ENCODE measurements at places on chromosomes 11 and 22.

GRCh38 chr11:20364341-20364792 lies 853 bp downstream of the HTATIP2 start:
- no peak for DNase-seq

DNA sequence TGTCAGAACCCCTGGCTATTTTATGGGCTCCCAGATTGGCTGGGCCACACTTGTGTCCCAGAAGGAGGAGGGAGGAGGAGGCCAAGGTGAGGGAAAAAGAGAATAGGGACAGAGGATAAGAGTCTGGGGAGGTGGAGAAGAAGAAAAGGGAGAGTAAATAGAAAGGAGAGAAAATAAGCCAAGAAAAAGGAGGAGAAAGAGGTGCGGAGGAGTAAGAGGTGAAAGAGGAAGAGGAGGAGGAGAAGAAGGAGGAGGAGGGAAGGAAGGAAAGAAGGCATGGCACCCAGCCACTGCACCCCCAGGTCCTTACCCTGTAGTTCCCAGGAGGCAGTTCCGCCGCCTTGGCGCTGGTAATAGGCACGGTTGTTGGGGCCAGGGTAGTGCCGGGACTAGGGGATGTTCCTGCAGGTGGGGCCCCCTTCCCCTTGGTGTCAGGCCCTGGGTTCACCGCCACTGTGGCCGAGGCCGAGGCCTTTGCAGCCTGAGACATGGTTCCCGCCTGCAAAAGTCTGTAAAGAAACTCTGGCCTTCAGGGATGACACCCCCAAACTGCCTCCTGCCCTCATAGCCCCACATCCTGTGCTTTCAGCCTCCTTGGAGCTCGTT lies 1.9 kb downstream of the CRYBB1 start:
- no peak for DNase-seq

- no peak for DNase-seq
Observed at GRCh38 chr11:12691473-12691872, 17.3 kb downstream of the TEAD1 start.

DNA sequence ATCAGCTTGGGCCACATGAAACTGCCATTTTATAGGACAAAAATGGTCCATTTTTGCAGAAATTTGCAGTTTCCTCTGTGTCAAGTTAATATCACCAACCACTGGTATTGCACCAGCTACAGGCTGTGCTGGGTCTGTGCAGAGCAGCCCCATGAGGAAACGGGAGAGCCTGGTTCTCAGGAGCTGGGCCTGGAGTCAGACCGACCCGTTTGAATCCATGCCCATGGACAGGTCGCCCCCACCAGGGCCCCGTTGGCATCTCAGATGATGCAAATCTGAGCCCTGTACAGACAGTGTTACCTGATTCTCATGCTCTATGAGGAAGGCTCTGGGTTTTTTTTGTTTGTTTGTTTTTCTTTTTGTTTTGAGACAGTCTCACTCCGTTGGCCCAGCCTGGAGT lies 9.8 kb upstream of the SEC14L6 start:
- DNase-seq: no peak

- DNase-seq: no peak
Observed at GRCh38 chr22:23034621-23035556, 35.4 kb upstream of the GNAZ start.

- DNase-seq: no peak
Observed at GRCh38 chr22:42644422-42645340, 4.3 kb upstream of the ATP5MGL start.

DNA sequence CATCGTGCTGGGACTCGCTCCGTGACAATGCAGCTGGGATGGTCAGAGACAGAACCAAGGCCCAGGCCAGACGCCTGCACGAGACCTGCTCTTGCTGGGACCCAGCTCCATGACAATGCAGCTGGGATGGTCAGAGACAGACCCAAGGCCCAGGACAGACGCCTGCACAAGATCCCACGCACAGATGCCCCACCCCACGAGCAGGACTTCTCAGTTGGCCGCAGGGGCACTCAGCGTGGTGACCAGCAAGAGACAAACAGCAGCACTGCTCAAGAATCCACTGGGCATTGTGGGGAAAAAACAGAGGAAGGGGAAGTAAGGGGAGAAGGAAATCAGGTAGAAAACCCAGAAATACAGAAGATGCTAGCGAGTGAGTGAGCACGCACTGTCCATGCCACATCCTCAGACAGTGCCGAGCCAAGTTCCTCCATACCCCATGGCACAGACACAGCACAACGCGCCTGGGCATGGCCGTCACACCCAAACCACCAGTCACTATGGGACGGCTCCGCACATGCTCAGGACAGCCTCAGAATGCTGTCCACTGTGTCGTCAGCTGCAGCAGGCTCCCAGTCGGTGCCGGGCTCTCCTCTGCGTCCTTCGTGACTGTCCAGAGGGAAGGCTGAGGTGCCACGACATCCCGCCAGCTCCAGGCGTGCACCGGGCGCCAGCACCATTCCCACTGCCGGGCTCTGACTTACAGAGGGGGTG lies 44.5 kb downstream of the BRD1 start:
- DNase-seq: no peak

- no peak for DNase-seq
Observed at GRCh38 chr11:109911488-109911887, 181.7 kb upstream of the ZC3H12C start.

GRCh38 chr11:34356576-34356912 lies 1.3 kb downstream of the ABTB2 start:
- no peak for DNase-seq

DNA sequence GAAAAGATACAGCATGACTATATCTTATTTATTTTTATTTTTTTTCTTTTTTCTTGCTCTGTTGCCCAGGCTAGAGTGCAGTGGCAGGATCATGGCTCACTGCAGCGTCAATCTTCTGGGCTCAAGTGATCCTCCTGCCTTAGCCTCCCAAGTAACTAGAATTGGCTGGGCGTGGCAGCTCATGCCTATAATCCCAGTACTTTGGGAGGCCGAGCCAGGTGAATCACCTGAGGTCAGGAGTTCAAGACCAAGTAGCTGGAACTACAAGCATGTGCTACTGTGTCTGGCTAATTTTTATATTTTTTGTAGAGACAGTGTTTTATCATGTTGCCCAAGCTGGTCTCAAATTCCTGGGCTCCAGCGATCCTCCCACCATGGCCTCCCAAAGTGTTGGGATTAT lies 28.3 kb upstream of the CCDC134 start:
- no peak for DNase-seq

DNA sequence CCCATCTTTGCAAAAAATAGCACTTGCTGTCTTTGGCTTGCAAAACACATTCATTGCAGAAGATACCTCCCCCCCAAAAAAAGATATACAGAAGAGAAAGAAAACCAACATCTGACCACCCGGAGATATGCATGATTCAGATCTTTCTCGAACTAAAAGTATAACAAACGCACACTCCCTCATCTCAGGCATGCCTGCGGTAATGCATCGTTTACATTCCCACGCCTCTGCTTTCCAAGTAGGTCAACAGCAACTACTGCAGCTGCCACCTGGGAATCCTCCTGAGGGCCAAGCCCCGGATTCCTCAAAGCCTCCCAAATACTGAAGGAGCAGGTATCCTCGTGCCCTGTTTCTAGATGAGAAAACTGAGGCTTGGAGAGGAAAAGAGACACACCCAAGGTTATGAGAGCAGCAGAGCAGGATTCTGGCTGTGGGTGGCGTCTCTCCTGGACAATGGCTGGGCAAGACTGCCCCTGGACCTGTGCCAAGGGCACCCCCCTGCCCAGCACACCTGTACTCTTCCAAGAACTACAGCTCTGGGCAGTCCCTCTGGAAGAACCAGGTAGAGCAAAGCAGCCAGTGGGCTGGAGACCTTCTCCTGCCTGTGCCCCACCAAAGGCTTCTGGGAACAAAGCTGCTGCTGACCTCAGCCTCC lies 38.1 kb downstream of the NUP50 start:
- DNase-seq: no peak

DNA sequence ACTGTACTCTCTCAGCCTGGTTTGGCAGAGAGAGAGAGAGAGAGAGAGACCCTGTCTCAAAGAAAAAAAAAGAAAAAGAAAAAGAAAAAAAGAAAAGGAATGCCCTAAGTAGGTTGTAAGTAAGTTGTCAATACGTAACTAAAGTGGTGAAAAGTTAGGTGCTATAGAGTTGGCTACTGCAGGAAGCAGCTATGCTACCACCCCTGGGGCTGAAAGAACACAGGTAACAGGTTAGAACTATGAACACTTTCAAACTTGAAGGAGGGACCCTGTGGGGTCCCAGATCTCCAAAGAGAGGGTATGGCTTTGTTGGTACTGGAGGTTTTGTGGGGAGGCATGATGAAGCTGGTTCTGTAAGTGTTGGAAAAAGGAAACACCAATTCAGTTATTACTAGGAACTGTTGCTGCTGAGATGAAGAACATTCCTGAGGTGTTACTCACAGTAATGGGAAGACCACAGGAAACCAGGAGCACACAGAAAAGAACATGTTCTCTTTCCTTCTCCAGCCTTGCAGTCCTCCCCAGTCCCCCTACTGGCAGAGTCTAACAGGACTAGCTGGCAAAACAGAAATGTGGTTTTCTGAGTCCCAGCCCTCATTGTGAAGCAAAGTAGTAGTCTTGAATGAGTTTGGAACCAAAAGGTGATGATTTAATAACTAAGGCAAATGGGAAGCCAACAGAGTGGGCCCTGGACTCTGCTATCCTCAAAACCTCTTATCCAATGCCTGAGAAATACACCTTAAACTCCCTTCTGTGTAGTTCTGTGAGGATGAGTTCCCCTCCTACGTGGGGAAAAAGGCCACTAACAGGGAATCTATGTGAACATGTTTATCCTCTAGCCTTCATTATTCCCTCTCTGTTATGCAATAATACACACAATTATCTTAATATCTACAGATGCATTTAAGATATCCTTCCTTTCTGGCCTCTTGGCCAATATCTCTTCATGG lies 427.0 kb upstream of the DDI1 start:
- no peak for DNase-seq

- no peak for DNase-seq
Observed at GRCh38 chr11:88555829-88556202, 218.3 kb upstream of the CTSC start.

- no peak for DNase-seq
Observed at GRCh38 chr11:30560206-30561106, 25.7 kb downstream of the MPPED2 start.

GRCh38 chr22:23518376-23519187 lies 61.5 kb downstream of the IGLL1 start:
- DNase-seq: no peak

GRCh38 chr11:33877038-33877437 lies 14.8 kb downstream of the LMO2 start:
- DNase-seq: no peak

DNA sequence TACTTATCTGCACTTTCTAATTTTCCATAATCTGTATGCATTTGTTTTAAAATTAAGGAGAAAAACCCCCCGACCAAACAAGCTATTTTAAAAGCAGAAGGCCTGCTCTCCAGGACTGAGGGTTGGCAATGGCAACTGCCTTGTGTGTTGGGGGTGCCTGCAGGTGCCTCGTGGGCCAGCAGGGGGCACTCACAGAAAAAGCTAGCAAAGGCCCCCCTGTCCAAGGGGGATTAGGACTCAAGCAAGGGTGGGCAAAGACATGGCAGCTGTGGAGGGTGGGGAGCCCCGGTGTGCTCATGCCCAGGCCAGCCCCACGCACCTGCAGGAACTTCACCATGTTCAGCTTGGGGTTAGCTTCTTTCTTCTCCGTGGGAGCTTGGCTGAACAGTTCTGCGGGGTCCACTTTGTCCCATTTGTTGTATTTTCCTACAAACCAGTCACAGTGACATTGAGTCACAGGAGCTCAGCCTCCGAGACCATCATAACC lies 10.3 kb downstream of the TOP3B start:
- DNase-seq: peak; percentile 18

DNA sequence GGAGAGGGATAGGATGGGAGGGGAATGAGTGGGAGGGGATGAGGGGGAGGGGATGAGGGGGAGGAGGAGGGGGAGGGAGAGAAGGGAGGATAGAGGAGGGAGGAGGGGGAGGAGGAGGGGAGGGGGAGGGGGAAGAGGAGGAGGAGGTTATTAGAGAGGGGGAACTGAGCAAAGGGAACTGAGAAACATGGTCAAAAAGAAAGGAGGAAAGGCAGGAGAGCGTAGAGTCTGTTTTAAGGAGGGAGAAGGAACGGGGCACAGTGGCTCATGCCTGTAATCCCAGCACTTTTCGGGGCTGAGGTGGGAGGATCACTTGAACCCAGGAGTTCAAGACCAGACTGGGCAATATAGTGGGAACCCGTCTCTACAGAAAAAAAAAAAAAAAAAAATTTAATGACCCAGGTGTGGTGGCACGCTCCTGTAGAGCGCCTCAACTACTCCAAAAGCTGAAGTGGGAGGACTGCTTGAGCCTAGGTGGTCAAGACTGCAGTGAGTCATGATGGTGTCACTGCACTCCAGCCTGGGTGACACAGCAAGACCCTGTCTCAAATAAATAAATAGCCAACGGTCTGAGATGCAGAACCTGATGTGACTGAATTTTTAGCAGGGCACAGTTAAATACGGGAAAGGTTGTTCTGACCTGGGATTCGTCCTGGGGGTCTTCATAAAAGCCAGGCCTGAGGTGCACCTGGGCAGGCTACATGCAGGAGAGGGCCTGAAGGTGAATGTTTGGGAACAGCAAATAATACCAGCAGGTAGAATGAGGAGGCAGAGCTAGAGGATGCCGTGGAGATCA lies 4.0 kb downstream of the B3GNT6 start:
- DNase-seq: no peak

DNA sequence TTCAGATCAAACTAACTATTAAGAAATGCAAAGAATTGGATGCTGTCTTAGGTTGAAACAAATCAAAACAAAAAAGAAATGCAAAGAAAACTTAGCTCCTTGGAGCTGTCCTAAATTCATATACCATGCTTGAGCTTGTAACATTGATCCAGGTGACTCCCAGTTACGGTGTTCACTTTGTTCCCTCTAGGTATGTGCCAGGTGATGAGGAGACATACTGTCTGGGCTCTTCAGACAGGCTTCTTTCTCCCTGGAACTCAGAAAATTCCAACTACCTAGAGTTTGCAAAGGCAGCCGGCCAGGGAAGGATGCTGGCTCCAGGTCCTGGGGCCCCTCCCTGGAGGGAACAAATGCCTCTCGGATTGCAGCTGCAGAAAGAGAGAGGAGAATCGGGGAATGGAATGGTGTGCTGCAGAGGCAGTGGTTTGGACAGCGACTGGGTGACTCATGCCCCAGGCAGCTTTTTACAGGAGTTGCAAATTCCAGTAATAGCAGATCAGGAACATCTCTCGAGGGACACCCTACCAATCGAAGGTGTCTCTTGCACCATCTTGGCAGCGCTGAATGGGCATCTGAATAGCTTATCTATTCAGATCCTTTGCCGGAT lies 12.3 kb upstream of the ASPHD2 start:
- DNase-seq: no peak

DNA sequence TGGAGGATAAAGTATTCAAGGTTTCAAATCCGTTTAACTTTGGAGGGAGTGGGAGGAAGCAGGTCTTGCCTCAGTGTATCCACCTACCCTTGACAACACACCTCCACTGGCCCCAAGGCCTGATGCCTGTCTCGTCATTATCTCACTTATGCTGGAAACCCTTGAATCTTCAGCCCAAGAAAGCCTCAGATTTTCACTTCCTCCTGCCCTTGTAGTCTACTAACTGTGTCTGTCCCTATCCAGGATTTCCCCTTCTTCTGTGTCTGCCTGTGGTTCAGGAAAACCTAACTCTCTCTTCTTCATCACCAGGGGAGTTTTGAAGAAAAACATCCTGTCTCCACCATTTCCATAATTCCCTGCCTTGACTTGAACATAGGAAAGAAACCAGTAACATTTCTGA lies 56.1 kb downstream of the SYT9 start:
- DNase-seq: no peak

Measured in effector memory CD4-positive, alpha-beta T cell (primary cell).